HCT116 (cell line): ENCODE measurements at places on chromosomes 11 and 22. TPM values are rescaled to one million over a fixed set of nuclear protein-coding genes. Genes with fewer than 3 reads are reported as not detected.

- 0 out of 2 replicates have a peak, but pooled peaks cover 2% of the 10 kb centered on the region for H3K36me3 ChIP-seq
- H3K4me3 ChIP-seq: no peak overlapping the region
- no peak overlapping the region for H3K27ac ChIP-seq
- no peaks in the 10 kb centered on the region for H3K27me3 ChIP-seq
- no peaks in the 10 kb centered on the region for H3K4me1 ChIP-seq
- no peak for DNase-seq
Observed at GRCh38 chr11:10847960-10848860, 9.6 kb downstream of the ZBED5 start.

- no peaks in the 10 kb centered on the region for H3K36me3 ChIP-seq
- no peaks in the 10 kb centered on the region for H3K27me3 ChIP-seq
- no peak for DNase-seq
Observed at GRCh38 chr22:40006641-40007040, 11.9 kb downstream of the FAM83F start.

The GGTLC3 gene
- not detected for total RNA-seq

DNA sequence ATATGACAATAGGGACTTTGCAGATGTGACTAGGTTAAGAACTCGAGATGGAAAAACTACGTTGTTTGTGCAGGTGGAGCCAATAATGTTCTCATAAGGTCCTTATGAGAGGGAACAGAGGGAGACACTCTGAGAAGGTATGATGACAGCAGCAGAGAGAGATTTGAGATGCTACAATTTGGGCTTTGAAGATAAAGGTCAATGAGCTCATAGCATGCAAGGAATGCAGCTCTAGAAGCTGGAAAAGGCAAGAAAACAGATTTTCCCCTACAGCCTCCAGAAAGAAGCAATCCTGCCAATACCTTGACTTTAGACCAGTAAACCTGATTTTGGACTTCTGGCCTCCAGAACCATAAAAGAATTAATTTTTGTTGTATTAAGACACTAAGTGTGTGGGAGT is 21.1 kb downstream of the FAM76B start:
- no peak overlapping the region for H3K4me3 ChIP-seq
- no peak for DNase-seq
- H3K27ac ChIP-seq: no peak overlapping the region
- H3K4me1 ChIP-seq: no peaks in the 10 kb centered on the region
- H3K36me3 ChIP-seq: no peaks in the 10 kb centered on the region

- DNase-seq: no peak
- H3K36me3 ChIP-seq: no peaks in the 10 kb centered on the region
- no peaks in the 10 kb centered on the region for H3K27me3 ChIP-seq
Observed at GRCh38 chr11:133339495-133340140, 192.7 kb downstream of the OPCML start.

- H3K27me3 ChIP-seq: no peaks in the 10 kb centered on the region
- H3K27ac ChIP-seq: no peak overlapping the region
- H3K36me3 ChIP-seq: no peaks in the 10 kb centered on the region
- no peak for DNase-seq
- H3K4me1 ChIP-seq: no peaks in the 10 kb centered on the region
- H3K4me3 ChIP-seq: no peak overlapping the region
Observed at GRCh38 chr11:111359223-111360149, 19.6 kb downstream of the POU2AF1 start.
